ENCODE measurements at places on chromosomes 2 and 18.

DNA sequence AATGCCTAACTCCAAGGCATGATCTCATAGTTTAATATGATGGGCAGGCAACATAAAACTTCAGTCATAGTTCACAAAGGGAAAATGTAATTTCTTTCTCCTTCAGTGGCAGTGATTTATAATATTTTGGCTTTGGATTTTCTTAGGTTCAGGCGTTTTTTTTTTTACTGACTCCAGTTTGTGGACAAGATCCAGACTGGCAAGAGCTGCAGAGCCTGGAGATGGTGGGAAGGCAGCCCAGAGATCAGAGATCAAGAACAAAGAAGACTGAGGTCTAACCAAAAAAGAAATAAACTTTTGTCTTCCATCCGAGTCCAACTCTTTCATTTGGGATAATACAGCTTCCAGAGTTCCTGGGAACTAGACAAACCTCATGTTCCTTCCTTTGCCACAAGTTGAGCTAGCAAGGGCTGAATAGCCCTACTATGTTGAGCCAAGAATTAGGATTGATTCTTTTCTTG is 215.3 kb upstream of the SETBP1 start:
- no peak for DNase-seq

DNA sequence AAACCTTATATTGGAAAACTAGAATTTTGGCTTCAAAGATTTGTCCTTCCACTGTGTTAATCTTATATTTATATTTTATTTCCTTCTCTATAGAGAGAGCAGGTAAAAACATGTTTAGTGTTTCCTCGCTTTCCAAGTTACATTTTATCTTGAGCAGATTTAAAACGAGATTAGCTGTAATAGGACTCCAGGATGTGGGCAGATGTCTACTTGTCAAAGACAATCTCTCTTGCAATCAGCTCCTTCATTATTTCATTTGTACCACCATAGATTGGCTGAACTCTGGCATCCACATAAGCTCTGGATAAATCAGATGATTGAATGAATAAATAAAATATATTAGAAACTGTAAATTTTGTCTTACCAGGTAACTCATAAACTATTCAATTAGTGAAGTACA is 17.5 kb upstream of the KANSL1L start:
- no peak for DNase-seq

- DNase-seq = no peak
These were observed 638.5 kb downstream of the CNTNAP5 start for GRCh38 chr2:124663645-124663997.

- no peak for DNase-seq
These were observed 238.2 kb upstream of the RBBP8 start for GRCh38 chr18:22694954-22695353.

DNA sequence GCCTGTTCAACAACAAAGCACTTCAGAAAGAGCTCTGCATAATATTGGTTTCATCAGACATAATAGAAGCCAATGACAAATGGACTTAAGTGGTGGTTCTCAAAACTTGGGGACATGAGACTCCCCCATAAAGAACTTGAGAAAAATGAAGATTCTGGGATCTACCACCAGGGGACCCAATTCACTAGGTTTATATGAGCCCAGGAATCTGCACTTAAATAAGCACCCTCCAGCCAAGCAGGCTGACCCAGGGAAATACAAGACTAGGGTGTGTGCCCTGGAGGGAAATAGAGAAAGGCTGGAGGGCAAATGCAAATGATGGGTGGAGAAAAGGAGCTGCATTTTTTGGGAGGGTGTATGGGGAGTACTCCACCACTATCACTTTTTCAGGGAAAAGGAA is 52.5 kb downstream of the SATB2 start:
- DNase-seq = no peak

DNA sequence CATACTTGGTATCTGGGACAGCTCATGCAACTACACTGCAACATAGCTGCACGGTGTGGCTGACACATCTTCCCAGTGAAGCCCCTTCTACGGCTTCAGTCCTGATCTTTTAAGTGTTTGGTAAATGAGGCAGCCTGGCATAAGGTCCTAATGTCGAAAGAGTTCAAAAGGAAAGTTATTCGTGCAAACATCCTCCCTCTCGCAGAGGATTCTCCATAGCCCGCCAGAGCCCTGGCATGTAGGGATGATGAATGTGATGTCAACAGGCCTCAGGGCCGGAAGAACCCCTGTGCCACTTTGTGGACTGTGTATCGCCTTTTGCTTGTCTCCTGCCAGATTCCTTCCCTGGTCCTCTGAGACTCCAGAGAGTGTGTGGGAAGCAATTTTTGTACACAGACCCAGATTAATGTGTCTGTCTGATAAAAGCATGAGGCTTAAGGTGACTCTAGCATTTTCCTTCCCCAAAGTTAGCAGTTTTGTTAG is 88.5 kb downstream of the SOCS6 start:
- DNase-seq = no peak

DNA sequence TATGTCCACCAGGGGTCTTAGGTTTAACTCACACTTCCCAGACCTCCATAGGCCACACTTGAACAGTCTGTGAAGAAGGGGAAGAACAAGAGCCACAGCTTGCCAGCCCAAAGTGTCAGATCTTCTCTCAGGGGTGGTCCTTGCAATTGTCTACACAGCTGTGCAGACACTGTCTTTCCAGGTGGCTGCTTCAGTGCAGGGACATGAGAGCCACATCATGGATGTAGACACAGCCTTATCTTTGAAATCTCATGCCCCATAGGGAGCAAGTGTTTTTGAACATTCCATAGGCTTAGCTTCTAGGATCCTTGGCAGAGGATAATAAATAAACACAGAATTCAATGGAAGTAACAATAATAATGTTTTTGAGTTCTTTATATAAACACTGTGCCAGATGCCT is 6.7 kb downstream of the ZNF407 start:
- no peak for DNase-seq

- no peak for DNase-seq
These were observed 305.9 kb upstream of the SALL3 start for GRCh38 chr18:78673516-78674321.

DNA sequence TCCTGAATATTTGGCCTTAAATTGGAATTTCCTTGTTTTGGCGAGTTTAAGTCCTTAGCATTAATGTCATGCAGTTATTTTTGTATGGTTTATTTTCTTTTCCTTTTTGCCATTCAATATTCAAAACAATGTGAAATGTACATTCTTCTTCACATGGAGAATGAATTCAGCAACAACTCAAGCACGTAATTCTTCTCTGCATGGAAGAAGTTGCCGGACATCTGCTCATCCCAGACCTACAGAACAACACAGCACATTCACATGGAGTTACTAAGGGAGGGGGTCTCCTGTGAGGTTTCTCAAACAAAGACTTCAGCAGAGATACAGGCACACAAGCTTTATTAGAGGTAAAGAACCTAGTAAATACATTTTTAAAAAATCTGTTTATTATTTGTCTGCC is 236.8 kb downstream of the SATB2 start:
- no peak for DNase-seq

DNA sequence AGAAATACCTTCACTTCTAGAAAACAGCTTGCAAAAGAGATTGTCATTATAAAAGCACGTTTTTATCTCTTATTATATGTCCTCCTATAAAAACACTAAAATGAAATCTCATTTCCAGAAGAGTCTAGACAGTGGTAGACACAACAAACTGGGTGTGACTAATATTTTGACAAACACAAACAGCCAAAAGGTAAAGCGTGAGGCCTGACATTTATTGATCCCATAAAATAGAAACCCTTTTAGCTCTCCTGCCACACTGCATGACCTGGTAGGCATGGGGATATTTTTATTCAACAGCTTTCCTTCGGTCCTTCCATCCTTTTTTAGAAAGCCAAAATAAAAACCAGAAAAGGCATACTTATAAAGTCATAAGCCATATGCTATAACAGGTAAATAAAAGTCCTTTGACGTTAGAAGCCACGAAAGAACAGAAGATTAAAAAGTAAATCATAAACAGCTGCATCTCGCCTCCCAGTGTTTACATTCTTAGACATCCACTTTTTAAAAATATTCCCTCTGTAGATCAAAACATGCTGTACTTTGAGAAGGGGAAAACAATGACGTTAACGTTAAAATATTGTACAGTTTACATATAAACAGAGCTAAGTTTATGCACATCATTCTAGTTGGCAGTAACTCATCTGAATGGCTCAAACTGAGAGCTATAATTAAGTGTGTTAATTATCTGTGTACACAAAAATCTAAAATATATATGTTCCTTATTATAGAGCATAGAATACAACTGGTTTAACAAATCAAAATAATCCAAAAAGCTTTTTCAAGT is 44.6 kb downstream of the IRS1 start:
- no peak for DNase-seq

GRCh38 chr2:29307519-29307918 is 192.3 kb downstream of the CLIP4 start:
- no peak for DNase-seq

DNA sequence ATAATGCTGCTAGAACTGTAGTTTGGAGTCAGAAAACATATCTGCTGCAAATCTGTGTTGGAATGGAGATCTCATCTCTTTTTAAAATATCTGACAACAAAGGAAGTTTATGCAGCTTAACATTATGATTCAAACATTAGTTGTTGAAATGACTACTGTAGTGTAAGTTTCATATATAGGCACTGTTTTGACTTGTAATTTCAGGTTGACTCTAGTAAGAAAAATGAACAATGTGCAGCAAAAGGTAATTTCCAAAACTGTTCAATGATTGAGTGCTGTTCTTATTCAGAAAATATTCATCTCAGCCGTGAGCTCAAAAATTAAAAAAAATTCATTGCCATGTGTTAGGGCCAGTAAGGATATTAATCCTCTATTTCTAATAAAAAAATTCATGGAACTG is 48.5 kb downstream of the CCDC138 start:
- DNase-seq = no peak

DNA sequence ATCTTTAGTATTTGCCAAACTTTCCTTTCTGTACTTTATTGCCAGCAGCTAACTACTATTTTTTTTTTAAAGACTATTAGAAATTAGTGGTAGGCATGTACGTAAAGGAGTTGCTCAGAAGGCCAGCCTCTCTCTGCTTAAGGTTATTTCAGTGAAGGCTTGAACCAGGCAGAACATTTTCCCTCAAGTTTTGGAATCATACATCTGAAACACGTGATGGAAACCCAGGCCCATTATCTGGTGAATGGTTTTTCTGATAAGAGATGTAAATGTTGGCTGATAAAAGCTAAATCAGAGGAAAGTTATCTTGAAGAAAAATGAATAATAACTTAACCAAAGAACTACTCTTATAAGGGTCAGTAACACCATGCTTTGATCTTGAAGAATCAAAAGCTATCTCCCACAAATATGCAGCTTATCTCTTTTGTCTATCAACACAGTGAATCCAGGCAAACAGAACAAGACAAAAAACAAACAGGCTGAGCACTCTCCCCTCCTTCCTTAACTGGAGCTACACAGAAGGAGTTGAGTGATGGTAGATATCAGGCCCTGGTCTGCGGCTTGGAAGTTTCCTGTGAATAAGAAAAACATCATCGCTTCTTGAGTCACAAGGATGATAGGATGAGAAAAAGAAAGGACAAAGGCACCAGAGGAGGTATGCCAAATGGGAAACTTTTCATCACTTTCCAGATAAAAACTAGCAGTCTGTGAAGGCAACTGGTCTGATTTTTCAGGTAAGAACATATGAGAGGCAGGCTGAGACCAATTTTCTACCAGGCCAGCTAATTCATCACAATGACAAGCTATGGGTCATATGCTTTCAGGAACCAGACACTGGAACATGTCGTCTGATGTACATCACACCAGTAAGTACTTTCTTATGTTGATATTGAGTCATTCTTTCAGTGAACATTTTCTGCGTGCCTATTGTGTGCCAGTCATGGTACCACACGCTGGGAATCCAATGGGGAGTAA is 88.4 kb upstream of the STK17B start:
- no peak for DNase-seq

DNA sequence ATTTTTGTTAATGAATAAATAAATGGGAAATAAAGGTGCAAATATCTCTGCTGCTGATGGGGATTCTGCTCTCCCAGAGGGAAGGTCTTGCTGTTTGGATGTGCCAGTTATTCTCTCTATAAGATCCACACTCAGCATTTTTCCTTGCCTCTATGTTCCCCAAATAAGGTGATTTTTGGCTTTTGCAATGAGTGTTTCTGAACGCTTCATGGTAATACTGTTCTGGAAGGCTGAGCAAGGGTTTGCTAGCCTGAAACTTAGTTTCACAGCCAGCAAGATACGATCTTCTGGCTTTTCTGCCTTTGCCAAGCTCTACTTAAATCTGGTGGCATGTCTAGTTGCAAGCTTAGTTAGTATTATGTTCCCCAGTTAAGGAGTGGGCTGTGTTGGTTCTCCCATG is 114.6 kb downstream of the LPIN1 start:
- no peak for DNase-seq

DNA sequence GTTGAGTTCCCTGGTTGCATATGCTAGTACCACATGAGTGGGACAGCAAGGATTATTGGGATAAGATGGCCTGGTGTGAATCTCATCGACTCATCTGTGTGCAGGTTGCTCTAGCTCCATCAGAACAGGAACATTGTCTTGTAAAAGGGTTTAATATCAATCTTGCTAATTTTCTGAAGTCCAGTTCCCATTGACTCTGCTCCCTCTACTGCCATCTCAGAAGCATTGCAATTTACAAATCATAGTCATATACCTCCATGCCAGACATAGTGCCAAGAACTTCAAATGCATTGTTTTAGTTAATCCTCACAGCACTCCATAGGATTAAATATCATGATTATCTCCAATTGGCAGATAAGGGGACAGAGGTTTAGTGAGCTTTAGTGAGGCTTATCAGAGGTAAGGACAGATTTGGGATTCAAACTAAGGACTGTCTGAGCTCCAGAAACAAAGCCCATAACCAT is 4.8 kb upstream of the STAT4 start:
- no peak for DNase-seq

DNA sequence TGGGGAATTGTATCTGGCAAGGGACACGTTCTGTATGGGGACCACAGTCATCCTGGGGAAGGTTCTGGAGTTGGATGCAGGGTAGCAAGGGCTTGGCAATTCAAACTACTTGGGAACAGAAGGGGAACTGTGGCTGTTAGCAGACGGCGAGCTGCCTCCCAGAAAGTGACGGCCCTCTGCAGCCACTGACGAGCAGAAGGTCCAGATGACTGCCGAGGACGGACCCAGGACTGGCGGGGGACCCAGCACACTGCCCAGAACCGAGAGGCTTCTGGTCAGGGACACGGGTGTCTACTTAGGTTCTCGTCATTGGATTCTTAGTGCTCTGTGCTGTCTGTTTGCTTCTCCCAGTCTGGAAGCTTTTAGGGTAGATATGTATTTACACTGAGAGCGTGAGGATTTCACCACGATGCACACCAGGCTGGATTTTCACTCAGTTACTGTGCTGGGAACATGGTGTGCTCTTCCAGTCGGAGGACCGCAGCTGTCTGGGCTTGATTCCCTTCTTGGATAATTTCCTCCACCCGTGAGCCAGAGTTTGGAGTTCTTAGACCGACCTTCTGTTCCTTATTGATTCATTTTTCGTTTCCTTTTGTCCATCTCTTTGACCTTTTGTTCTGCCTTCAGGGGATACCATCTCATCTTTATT is 13.4 kb downstream of the GPR35 start:
- no peak for DNase-seq
